Muscle of arm (tissue), 14 donors: ENCODE measurements at places on chromosomes 2 and 18.
A peak's percentile ranks its signal among the peaks of the same experiment; 100 is the strongest.

GRCh38 chr2:50476174-50476573 is 555.8 kb downstream of the NRXN1 start:
- DNase-seq = no peak

DNA sequence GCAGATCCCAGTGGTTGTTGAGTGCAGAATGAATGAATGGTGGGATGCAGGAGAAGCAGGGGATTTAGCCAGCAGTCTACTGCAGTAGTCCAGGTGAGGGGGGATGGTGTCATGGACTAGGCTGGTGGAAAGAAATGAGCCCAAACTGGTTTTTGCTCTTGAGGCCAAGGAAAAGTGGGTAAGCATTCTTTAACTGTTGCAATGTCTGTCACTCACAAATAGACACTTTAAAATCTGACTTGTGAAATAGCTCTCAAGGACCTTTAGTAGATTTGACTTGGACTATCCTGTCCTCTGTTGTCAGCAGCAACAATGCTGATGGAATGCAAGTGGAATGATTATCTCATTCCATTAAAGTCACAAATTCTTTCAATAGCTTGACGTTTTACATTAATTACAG is 37.5 kb upstream of the STK17B start:
- DNase-seq = no peak

DNA sequence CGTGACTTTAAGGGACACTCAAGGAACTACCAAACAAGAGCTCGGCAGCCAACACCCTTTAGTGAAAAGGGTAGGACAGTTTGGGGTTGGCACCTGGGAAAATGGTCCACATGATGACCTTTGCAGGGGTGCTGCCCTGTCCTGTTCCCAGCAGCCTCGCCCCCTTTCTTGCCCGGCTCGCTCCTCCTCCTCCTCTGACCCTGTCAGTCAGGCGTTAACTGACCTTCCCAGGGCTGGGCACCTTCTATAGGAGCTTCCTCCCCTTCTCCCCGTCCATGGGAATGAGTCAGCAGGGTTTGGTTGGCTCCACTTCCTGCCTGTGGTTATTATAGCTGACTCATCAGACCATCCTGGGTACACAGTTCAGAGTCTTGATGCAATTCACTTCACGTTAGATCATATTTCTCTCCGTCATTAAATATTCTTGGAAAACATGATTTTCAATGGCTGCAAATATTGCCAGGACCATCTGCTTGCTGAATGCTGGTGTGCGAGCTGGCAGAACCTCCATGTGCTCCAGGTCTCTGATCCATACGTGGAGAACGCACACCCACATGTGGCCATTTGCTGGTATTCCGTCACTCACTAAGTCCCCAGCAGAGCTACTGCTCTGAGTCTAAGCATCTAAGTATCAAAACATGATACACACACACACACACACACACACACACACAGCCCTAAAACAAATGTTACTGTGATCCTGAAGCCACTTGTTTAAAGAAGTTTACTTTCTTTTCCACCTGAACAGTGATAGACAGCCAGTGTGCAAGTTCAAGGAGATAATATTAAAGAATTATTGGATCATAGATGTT is 185.0 kb downstream of the ANAPC1 start:
- DNase-seq = peak; percentile 57

- DNase-seq = no peak
These were observed 127.1 kb downstream of the ETAA1 start for GRCh38 chr2:67524213-67524612.

- DNase-seq = no peak
These were observed 168.3 kb upstream of the POU3F3 start for GRCh38 chr2:104685591-104685990.

DNA sequence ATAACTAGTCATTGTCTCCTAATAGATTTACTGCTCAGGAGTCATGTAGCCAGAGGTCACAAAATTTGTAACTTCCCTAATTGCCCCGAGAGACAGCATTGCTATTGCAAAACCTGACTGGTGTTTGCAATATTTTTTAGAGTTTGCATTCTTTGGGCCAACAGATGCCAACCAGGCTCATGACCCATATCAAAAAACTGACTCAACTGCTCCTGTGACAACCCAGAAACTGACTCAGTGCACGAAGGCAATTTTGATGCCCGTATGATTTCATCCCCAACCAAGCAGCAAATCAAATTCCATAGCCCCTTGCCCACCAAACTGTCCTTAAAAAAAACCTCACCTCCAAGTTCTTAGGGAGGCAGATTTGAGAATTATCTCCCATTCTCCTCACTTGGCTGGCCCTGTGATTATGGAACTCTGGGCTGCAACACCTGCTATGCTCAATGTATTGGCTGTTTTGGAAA is 951.3 kb downstream of the TSN start:
- DNase-seq = no peak

DNA sequence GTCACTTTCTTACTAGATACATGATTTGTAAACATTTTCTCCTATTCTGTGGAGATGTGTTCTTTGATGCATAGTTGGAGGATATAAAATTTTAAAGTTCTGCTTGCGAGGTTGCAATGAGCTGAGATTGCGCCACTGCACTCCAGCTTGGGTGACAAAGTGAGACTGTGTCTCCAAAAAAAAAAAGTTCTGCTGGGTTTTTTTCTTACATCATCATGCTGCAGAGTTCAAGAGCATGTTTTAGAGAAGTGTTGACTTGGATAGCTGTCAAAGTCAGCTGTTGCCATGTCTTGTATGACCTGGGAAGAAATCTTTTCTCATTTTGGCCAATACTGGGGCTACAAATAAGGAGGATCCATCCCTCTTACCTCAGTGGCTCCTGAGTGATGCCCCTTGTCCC is 71.3 kb downstream of the UGGT1 start:
- no peak for DNase-seq

GRCh38 chr2:234673961-234674759 is 177.3 kb upstream of the ARL4C start:
- no peak for DNase-seq

DNA sequence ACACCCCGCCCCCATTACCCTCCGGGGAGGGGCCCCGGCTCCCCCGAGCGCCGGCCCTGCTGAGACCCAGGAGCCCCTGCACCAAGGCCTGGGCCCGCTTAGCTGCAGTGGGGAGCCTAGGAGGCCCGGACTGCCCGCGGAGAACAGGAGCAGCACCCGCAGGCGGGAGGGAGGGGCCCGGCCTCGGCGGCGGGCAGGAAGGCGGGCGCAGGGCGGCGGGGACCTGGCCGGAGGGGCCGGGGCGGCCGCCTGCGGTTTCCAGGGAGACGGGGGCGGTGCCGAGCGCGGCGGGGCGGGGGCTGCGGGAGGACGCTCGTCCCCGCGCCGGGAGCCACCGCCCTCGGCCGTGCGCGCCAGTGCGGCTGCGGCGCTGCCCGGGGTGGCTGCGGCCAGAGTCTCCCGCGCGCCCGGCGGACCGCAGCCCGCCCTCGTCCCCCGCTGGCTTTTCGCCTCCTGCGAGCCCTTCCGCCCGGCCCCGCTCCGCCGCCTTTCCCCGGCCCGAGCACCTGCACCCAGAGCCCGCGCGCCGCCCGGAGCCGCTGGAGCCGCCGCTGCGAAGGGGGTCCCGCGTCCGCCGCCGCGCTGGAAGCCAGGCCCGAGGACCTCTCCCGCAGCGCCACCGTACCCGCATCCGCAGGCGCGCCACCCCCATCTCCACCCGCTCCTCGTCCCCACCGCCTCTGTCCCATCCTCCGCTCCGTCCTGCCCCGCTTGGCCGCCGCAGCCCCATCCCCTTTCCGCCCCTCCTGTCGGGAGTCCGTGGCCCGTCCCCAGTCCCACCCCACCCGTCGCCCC is 17.2 kb downstream of the GPC1 start:
- peak; percentile 41 for DNase-seq

DNA sequence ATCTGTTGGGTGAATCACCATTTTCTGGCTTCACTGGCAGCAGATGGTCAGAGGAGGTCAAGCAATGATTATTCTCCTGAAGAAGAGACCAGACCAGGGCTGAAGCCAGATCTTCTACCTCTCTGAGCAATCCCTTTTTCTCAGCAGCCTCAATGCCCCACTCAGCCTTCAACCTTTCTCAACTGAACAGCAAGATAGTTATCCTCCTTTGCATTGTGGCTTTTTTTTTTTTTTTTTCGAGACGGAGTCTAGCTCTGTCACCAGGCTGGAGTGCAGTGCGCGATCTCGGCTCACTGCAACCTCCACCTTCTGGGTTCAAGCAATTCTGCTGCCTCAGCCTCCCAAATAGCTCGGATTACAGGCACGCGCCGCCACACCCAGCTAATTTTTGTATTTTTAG is 50.5 kb downstream of the ZFP36L2 start:
- DNase-seq = no peak

DNA sequence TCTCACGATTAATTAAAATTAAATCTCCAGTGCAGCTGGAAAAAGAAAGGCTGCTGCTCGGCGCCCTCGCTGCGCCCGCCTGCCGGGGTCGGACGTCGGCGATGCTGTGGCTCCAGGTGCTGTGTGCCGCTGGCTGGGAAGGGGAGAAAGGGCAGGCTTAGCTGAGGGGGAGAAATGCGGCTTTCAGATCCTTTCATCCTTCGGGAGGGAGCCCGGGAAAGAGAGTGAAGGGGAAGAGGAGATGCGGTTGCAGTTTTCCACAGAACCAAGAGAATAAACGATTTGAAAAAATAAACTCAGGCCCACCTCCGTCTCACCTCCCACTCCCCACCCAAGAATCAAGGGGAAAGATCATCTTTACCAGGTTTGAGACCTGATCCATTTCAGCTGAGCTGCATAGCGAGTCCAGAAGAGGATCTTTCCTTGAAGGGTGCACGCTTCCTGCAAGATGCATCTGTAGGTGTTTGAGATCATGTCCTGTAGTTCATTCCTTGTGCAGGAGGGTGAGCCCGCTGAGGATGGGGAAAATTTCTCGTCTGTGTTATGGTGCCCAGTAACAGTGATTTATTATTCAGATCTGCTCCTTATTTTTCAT is 495 bp downstream of the TMEM169 start:
- DNase-seq = no peak

DNA sequence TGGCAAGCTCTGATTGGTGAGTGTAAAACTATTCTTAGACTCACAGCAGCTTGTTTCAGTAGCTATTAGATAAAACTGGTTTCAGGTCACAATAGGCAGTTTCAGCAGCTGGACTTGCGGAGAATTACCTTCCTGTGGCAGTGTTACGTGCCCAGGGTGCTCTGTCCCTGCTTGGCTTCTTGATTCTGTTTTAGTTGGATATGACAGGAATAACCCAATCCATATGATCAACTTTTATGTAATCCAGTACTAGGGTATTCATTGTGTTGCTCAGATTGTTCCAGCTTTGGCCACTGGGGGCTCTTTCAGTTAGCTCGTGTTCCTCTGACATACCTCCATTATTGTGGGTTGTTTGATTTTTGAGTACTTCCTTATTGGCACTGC is 43.1 kb downstream of the INPP4A start:
- no peak for DNase-seq

- DNase-seq = no peak
These were observed 380.8 kb upstream of the ACVR2A start for GRCh38 chr2:147463881-147464520.

DNA sequence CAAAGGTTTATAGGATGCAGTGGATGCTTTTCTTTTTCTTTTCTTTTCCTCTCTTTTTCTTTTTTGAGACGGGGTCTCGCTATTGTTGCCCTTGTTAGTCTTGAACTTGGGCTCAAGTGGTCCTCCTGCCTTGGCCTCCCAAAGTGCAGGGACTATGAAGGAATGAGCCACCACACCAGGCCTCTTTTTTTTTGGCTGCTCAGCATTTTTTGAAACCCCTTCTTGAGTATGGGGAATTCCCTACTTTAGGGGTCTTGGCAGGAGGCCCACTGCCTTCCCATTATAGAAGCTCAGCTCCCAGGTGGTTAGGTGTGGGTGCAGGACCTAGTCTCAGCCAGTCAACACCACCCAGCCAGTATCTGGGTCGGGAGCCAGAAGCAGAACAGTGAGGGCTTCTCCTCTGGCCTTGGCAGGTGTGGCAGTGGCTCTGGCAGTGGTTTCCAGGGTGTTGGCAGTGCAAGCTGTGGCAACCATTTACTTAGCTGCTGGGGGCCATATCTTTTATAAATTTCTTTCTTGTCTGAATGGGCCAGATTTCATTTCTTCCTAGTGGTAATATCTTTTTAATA is 51.4 kb upstream of the ACYP2 start:
- DNase-seq = no peak

- DNase-seq = peak; percentile 7
These were observed 13.6 kb downstream of the MRO start for GRCh38 chr18:50806208-50806616.

- no peak for DNase-seq
These were observed 422.2 kb upstream of the POU3F3 start for GRCh38 chr2:104431701-104432121.

GRCh38 chr2:191835100-191835499 is 11.8 kb downstream of the CAVIN2 start:
- DNase-seq = no peak

GRCh38 chr2:31235504-31235902 is 1.6 kb downstream of the EHD3 start:
- peak; percentile 31 for DNase-seq

DNA sequence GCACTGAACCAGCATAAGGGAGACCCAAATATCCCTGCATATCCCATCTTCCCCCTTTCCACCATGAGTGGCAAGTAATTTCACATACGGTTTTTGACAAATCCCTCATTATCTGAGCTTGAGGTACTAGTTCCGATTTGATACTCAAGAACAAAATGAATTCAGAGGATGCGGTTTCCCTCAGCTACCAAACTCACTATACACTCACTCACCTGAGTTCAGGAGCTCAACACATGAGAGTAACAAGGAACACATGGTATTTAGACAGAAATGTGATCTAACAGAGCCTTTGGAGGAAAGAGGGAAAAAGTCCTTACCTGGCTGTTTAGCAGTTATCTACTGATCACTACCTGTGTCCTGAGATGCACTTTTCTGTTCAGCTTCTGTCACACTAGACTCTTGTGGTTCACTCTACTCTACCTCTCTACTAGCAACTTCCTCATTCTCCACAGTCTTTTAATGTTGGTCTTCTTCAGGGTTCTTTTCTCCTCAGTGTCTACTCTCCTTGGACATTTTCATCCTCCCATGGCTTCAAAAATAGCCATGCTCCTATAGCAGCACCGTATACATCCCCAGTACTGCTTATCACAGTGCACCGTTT is 25.1 kb downstream of the ASXL2 start:
- no peak for DNase-seq

DNA sequence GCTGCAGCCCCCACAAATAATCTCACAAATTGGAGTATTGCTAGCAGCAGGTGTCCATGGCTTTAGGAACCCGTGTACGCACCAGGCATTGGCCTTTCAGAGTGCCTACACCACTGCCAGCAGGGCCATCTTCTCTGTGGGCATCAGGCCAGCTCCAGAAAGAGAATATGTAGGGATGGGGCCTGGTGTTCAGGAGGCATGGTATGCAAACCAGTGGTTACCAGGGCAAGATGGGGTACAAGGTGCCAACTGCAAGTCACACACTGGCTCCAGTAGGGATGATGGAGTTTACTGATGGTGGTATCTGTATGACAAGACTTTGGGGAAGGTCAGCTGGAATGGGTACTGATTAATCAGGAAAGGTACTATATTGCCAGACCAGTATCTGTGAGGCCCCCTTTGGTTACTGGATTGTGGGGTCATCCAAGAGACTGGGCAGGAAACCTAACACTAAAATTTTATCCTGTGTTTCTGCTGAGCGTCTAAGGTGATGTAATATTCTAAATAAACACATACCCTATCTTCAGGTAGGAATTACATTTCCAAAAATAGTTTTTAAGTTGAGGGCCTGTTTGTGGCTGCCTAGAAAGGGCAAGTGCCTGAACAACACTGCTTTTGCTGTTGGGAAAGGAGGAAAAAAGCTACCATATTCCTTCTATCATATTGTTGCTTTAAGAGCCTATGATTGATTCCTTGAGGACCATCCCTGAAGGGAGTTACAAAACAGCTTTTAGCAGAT is 9.0 kb downstream of the CNOT9 start:
- no peak for DNase-seq
